ENCODE measurements at places on chromosomes 6 and 20. TPM values are rescaled to one million over a fixed set of nuclear protein-coding genes. Genes with fewer than 3 reads are reported as not detected.

POU3F2 gene
- not detected for total RNA-seq

HLA-A gene
- 414 TPM for total RNA-seq

KIF25 gene
- total RNA-seq: not detected

PTPRT gene
- total RNA-seq: under 0.01 TPM

EPPIN gene
- not detected for total RNA-seq

SMIM13 gene
- total RNA-seq: 9.4 TPM

TGM6 gene
- not detected for total RNA-seq

C6orf58 gene
- under 0.01 TPM for total RNA-seq

TFAP2D gene
- not detected for total RNA-seq

IP6K3 gene
- total RNA-seq: 0.18 TPM

PTCRA gene
- total RNA-seq: not detected

KCNK15 gene
- total RNA-seq: 0.28 TPM

SLC17A3 gene
- total RNA-seq: not detected

MMP24 gene
- total RNA-seq: 0.14 TPM

RGS17 gene
- total RNA-seq: 6.5 TPM

BTNL2 gene
- not detected for total RNA-seq

SEL1L2 gene
- total RNA-seq: not detected

PLAGL1 gene
- total RNA-seq: 11.4 TPM

PRDM13 gene
- not detected for total RNA-seq

CASS4 gene
- total RNA-seq: 0.09 TPM

LY6G6C gene
- total RNA-seq: not detected

JAG1 gene
- 26.6 TPM for total RNA-seq

WASF1 gene
- 5.8 TPM for total RNA-seq

MEP1A gene
- not detected for total RNA-seq

NRN1 gene
- not detected for total RNA-seq
